ENCODE measurements at places on chromosomes 7 and 10.
A peak's percentile ranks its signal among the peaks of the same experiment; 100 is the strongest.

- no peaks in the 10 kb centered on the region for H3K4me1 ChIP-seq
- no peak for DNase-seq
- no peak overlapping the region for H3K4me3 ChIP-seq
These were observed 29.2 kb downstream of the COA1 start for GRCh38 chr7:43700059-43700501.

DNA sequence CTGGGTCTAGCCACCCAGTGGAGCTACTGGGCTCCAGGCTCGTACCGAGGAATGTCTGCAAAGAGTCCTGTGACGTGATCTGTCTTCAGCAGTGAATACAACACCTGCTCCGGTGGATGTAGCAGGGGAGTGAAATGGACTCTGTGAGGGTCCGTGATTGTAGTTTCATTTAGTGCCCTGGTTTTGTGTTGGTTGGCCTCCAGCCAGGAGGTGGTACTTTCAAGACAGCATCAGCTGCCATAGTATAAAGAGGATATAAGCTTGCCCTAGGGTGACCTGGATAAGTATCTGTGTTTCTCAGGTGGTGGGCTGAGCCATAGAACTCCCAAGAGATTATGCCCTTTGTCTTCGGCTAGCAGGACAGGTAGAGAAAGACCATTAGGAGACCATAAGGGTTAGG is 24.6 kb upstream of the WNT2 start:
- H3K4me3 ChIP-seq: no peak overlapping the region
- DNase-seq: no peak
- no peak overlapping the region for H3K27ac ChIP-seq

GRCh38 chr7:154584352-154585252 is 418.3 kb downstream of the PAXIP1 start:
- H3K4me3 ChIP-seq: no peak overlapping the region
- no peaks in the 10 kb centered on the region for H3K27me3 ChIP-seq
- no peaks in the 10 kb centered on the region for H3K4me1 ChIP-seq
- no peaks in the 10 kb centered on the region for H3K36me3 ChIP-seq

- no peak overlapping the region for H3K4me3 ChIP-seq
- DNase-seq: no peak
- H3K27me3 ChIP-seq: no peaks in the 10 kb centered on the region
- no peaks in the 10 kb centered on the region for H3K4me1 ChIP-seq
- peaks cover 24% of the 10 kb centered on the region for H3K36me3 ChIP-seq
These were observed 155.0 kb downstream of the RNF216 start for GRCh38 chr7:5626498-5626897.

DNA sequence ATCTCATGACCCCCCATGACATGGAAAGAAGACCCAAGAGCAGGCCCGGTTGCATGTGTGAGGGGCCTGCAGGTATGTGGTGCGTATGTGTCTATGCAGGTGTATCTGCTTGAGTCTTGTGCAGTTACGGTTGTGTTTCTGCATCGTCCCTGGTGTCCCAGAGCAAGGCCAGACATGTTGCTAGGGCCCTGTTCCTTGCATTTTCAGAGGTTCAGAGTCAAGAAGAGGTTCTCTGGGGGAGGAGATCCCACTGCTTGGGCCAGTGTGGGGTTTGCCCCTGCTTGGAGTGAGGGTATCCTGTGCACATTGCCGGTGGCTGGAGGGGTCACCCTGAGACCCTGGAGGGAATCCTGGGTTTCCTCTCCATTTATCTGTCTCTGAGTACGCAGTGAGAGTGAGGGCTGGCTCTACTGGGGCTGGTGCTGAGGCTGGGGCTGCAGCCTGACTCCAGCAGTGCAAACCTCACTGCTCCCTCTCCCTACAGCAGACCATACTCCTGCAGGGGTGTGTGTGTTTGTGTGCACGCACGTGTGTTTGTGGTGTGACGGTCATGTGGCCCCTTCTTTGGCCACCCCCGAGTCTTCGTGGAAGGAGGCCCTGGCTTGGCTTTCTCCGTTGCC is 4.1 kb downstream of the TRIM8 start:
- peak overlapping the region; percentile 100 for H3K27ac ChIP-seq
- H3K36me3 ChIP-seq: peaks cover 25% of the 10 kb centered on the region
- H3K27me3 ChIP-seq: no peaks in the 10 kb centered on the region
- H3K4me1 ChIP-seq: peaks cover 66% of the 10 kb centered on the region
- H3K4me3 ChIP-seq: peak overlapping the region; percentile 7
- no peak for DNase-seq

DNA sequence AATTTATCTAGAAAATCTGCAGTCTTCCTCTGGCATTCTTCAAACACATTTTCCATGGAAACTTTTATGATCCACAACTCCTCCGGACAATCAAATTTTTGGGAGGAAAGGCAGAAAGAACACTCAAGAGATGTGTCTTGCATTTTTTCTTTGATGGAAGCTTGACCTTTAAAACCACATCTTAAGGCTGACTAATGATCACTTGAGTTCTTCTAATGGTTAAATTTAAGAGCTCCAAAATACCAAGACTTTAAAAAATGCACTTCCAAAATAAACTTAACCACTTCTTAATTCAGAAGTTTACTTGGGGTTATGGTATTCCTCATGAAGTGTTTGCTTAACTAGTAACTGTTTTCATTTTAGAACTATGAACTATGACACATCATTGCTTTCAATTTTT is 43.3 kb downstream of the ETV1 start:
- no peaks in the 10 kb centered on the region for H3K36me3 ChIP-seq
- H3K4me1 ChIP-seq: no peaks in the 10 kb centered on the region

DNA sequence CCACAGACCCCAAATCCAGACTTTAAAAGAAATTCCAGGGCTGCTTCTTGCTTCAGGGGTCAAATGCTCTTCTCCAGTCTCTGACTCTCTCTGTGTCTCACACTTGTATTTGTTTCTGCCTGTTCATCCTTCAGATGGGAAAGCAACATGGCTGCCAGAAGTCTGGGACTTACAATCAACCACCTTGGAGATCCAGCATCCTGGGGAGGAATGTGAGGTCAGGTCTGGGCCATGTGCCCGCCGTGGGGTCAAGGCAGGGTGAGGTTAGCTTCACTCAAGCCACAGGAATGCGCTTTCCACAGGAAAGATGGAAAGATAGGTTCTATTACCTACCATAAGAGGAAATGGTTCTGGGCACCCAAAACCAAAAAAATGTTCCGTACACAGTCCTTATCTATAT is 34.3 kb upstream of the NPVF start:
- no peaks in the 10 kb centered on the region for H3K36me3 ChIP-seq
- H3K4me3 ChIP-seq: no peak overlapping the region
- H3K27me3 ChIP-seq: no peaks in the 10 kb centered on the region
- H3K4me1 ChIP-seq: no peaks in the 10 kb centered on the region

GRCh38 chr7:26504411-26505120 is 212.9 kb downstream of the SNX10 start:
- H3K27ac ChIP-seq: no peak overlapping the region
- no peaks in the 10 kb centered on the region for H3K4me1 ChIP-seq
- H3K36me3 ChIP-seq: no peaks in the 10 kb centered on the region
- no peak overlapping the region for H3K4me3 ChIP-seq

GRCh38 chr10:92268748-92269147 is 22.1 kb downstream of the CPEB3 start:
- H3K27me3 ChIP-seq: no peaks in the 10 kb centered on the region
- H3K27ac ChIP-seq: no peak overlapping the region
- no peak overlapping the region for H3K4me3 ChIP-seq
- H3K36me3 ChIP-seq: no peaks in the 10 kb centered on the region
- no peak for DNase-seq
- H3K4me1 ChIP-seq: no peaks in the 10 kb centered on the region

GRCh38 chr10:128727114-128727513 is 600.9 kb upstream of the MKI67 start:
- H3K4me3 ChIP-seq: no peak overlapping the region
- H3K36me3 ChIP-seq: no peaks in the 10 kb centered on the region

- H3K27me3 ChIP-seq: no peaks in the 10 kb centered on the region
- no peaks in the 10 kb centered on the region for H3K36me3 ChIP-seq
- H3K4me1 ChIP-seq: peaks cover 55% of the 10 kb centered on the region
- H3K27ac ChIP-seq: no peak overlapping the region
These were observed 7.2 kb downstream of the WDR37 start for GRCh38 chr10:1063232-1063865.

- no peak for DNase-seq
- H3K27me3 ChIP-seq: no peaks in the 10 kb centered on the region
- H3K4me1 ChIP-seq: peaks cover 12% of the 10 kb centered on the region
- H3K4me3 ChIP-seq: no peak overlapping the region
- H3K36me3 ChIP-seq: peaks cover 36% of the 10 kb centered on the region
These were observed 2.1 kb downstream of the PAXIP1 start for GRCh38 chr7:155000795-155001194.

DNA sequence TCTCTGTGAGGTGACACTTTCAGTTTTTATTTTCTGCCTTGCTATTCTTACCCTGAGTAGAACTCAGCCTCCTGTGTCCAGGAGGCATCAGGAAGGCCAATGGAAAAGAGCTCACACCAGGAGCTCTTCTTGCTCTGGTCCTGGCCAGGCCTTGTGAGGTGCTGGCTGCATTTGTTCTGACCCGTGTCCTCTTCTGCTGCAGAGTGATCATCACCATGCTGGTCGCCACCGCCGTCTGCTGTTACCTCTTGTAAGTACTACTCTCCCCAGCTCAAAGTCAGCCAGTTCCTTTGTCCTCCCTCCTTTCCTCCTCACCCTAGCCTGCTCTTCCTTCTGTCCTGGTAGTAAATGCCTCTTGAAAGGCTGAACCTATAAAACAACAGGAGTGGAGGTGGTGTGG is 1.6 kb downstream of the ATP6V0E2 start:
- H3K4me3 ChIP-seq: no peak overlapping the region
- no peak for DNase-seq
- H3K36me3 ChIP-seq: peaks cover 3% of the 10 kb centered on the region

- no peak for DNase-seq
- no peaks in the 10 kb centered on the region for H3K27me3 ChIP-seq
- H3K36me3 ChIP-seq: no peaks in the 10 kb centered on the region
- no peak overlapping the region for H3K27ac ChIP-seq
- no peaks in the 10 kb centered on the region for H3K4me1 ChIP-seq
These were observed 30.0 kb upstream of the SAMD9L start for GRCh38 chr7:93178213-93178612.

- no peak overlapping the region for H3K4me3 ChIP-seq
- H3K4me1 ChIP-seq: no peaks in the 10 kb centered on the region
- DNase-seq: peak; percentile 17
- H3K36me3 ChIP-seq: no peaks in the 10 kb centered on the region
These were observed 327.3 kb upstream of the NRP1 start for GRCh38 chr10:33661580-33662336.

GRCh38 chr10:1404323-1405260 is 332.7 kb downstream of the ADARB2 start:
- no peak overlapping the region for H3K4me3 ChIP-seq
- H3K27ac ChIP-seq: no peak overlapping the region
- H3K27me3 ChIP-seq: no peaks in the 10 kb centered on the region
- no peak for DNase-seq
- H3K4me1 ChIP-seq: peaks cover 6% of the 10 kb centered on the region
- no peaks in the 10 kb centered on the region for H3K36me3 ChIP-seq

DNA sequence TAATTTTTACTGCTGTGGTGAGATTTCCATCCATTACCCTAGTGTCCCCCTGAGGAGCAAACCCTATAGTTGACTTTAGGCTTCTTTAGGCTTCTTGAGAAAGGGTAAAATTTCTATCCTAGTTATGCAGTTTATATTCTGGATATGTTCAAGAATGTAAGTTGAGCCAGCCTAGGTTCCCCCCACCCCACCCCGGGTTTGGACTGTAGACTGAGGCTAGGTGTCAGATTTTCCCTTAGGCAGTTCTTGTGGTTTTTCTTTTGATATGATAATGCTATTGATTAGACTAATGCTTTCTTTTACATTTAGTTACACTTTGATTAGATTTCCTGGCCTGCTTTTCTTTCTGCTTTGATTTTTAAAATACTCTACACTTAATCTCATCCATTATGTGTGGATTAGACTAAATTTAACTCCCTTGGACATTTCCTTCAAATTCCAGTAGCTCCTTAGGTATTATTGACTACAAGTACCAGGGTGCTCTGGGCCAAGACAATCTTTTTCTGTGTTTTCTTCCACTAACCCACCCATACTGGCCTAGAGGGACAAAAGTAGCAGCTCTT is 37.7 kb downstream of the NRF1 start:
- no peaks in the 10 kb centered on the region for H3K4me1 ChIP-seq
- no peaks in the 10 kb centered on the region for H3K36me3 ChIP-seq
- no peak overlapping the region for H3K27ac ChIP-seq
- DNase-seq: no peak
- no peaks in the 10 kb centered on the region for H3K27me3 ChIP-seq

DNA sequence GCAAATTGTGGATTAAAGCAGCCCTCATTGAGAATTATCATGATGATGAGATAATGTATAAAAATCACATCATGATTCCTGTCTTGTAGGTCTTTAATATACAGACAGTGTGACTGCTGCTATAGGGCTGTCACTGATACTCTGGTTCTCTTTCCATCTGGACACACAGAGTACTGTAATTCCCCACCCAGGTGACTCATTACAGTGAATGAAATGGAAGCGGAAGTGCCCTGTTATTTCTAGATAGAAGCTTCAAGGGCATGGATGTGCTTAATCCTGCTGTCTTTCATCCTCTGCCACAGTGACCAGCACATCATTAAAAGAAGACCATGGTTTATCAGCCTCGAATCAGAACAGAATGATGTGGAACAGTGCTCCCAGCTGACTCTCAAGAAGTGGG is 1234.0 kb downstream of the SORCS3 start:
- no peak overlapping the region for H3K27ac ChIP-seq
- no peak for DNase-seq
- H3K27me3 ChIP-seq: no peaks in the 10 kb centered on the region
- H3K4me1 ChIP-seq: no peaks in the 10 kb centered on the region

- H3K4me1 ChIP-seq: peaks cover 26% of the 10 kb centered on the region
- peaks cover 4% of the 10 kb centered on the region for H3K36me3 ChIP-seq
- no peak overlapping the region for H3K27ac ChIP-seq
- DNase-seq: no peak
- no peaks in the 10 kb centered on the region for H3K27me3 ChIP-seq
These were observed 24.4 kb downstream of the KMT2C start for GRCh38 chr7:152411389-152411788.
